ENCODE measurements at places on chromosomes 12 and 14.

DNA sequence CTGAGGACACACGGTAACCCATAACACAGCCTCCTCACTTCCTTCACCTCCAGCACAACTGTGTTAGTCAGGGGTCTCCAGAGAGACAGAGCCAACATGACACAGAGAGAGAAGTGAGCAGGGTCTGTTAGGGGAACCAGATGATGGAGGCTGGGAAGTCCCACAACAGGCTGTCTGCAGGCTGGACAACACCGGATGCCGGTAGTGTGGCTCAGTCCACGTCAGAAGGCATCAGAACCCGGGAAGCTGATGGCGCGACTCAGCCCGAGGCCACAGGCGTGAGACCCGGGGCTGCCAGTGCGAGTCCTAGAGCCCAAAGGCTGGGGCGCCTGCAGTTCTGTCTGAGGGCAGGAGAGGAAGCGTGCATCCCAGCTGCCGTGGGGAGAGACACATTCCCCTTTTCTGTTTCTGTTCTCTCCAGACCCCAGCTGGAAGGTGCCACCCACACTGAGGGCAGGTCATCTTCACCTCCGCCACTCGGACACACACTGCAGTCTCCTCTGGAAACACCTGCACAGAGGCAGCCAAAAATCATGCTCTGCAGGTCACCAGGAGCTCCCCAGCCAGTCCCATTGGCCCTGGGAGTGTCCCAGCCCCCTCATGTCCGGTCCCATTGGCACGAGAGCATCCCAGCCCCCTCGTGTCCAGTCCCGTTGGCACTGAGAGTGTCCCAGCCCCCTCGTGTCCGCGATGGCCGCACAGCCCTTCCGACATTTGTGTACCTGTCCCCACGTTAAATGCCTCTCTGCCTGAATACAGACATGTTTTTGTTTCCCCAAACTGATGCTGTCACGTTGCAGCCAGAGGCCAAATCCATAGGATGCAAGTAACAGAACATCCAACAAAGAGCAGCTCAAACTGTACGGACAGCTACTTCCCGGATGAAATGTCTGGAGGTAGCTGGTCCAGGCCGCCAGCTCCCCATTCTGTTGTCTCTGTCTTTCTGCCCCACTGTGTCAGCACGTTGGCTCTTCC lies 7.9 kb upstream of the FBRSL1 start:
- no peak for DNase-seq

- DNase-seq: no peak
Measured at GRCh38 chr12:120118321-120119061, 1.9 kb upstream of the RAB35 start.

GRCh38 chr14:67815573-67816225 lies 691 bp downstream of the ZFYVE26 start:
- peak; percentile 8 for DNase-seq

DNA sequence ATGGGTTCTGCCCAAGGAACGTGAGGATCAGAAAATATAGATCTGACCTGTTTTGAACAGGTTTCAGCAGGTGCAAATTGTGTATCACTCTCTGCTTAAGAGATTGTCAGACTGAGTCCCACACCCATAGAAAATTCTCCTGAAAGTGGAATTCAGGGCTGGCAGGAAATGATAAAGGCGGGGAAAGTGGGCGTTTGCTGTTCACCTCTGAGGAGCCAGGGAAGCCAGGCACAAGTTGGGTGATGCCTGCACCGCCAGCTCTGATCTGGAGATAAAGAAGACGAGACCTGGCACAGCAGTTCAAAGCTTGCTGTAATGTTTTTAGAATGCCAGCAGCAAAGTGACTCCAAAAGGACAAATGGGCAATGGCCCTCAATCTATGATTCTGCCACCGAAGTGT lies 356.5 kb upstream of the SOX5 start:
- DNase-seq: no peak

- DNase-seq: no peak
Measured at GRCh38 chr14:65007202-65007601, 20.5 kb downstream of the FNTB start.

DNA sequence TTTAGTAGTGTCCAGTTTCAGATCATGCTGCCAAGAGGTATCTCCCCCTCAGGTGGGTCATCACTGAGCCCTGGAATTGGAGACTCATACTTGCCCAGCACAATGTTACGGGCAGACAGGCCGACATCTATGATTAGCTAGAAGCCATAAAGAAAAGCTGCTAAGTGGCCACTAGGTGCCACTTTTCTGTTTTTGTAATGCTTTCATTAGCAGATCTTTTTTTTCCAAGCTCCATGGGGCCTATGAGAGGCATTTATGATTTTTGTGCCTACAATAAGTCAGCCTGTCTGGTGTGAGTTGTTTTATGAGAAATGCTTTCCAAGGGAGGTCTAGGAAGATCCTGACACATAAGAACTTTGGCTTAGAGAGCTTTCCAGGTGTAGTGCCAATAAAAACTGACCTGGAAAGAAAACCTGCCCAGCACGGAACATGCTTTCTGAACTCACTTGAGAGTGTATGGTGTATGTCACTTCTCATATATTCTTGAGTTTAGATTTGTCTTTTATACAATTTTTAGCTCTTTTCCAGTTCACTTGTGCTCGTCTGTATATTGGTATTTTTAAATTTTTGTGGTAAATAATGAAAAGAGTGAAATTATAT lies 21.8 kb upstream of the SMCO2 start:
- peak; percentile 36 for DNase-seq

GRCh38 chr14:67932708-67933246 lies 113.2 kb downstream of the RAD51B start:
- DNase-seq: no peak

DNA sequence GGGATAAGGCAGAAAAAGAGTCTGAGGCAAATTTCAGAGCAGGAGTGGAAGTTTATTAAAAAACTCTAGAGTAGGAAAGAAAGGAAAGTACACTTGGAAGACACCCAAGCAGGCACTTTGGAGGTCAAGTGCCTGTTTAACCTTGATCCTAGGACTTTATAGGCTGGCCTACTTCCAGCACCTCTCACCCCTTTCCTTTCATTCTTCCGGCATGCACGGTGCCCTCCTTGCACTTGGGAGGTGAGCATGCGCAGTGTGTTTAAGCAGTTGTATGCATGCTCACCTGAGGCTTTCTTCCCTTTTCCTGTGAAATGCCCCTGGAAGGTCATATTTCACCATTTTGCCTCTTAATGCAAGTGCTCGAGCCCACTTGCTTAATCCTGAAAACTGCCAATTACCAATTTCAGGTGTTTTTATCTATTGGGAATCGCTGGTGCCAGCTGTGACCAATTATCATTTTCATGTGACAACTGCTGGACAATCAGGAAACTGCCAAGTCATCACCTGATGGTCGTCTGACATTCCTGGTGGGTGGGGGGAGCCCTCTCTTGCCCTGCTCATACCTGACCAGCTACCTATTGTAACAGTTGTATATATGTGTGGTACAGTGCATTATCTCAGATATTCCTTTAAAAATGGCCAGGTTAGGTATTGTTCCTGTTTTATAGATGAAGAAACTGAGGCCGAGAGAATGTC lies 53.5 kb downstream of the SUDS3 start:
- DNase-seq: peak; percentile 89

- no peak for DNase-seq
Measured at GRCh38 chr14:72270147-72270727, 338.0 kb downstream of the RGS6 start.

- DNase-seq: no peak
Measured at GRCh38 chr12:52614381-52615207, 3.8 kb downstream of the KRT73 start.

DNA sequence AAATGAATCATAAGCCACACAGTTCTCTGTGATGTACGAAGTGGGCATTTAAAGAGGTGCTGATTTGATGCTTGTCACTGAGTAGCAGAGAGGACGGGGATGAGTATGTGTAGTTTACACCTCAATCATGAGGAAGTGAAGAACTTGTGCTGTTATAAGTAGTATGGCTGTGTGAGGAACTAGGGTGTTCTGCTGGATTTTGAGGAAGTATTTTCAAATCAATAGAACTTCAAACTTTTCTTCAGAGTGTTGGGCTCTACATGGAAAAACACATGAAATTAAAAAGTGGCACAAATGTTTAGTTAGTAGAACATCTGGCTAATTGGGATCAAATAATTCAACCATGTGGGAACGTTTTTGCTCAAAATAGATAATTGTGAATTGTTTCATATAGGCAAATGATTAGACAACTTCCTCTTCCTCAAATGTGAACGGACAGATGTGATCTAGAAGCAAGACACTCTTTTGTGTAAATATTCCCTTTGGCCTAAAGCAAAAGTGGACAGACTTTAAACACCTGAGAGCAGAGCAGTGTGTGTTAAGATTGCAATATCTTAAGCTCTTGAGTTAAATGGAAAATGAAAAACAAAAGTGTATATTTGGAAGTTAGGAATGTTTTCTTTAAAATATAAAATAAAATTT lies 168.5 kb downstream of the NAV3 start:
- no peak for DNase-seq

- no peak for DNase-seq
Measured at GRCh38 chr12:9793779-9794395, 33.2 kb upstream of the CD69 start.

DNA sequence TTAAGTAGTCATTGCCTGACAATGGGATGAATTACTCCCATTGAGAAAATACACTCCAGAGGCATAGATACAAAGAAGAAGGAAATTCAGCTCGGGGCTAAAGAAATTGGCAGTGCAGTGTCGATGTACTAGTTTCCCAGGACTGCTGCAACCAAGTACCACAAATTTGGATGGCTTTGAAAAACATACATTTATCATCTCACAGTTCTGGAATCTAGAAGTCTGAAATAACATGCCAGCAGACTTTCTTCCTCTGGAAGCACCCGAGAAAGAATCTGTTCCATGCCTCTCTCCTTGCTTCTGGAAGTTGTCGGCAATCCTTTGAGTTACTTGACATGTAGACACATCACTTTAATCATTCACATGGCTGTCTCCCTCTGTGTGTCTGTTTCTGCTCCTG lies 101.9 kb downstream of the TMTC3 start:
- no peak for DNase-seq

- no peak for DNase-seq
Measured at GRCh38 chr12:64696080-64696741, 63.0 kb downstream of the GNS start.

- peak; percentile 88 for DNase-seq
Measured at GRCh38 chr14:92649934-92650545, 98.4 kb downstream of the LGMN start.

DNA sequence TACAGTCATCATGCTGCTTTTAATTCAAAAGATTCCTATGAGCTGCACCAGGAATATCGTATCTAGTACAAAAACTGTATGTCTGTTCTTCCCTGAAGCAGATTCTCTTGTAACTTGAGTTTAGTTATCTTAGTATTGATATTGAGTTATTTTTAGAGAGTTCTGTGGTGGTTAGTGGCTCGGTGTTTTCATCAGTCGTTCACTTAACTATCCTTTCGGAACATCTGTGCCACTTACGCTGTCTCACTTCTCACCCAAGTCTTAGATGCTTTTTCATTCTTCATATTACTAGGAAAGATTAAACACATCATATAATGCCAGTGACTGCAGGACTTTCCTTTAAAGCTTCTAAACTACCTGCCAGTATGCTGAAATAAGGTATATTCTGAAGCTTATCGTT lies 251.0 kb downstream of the FBXL14 start:
- DNase-seq: no peak

GRCh38 chr12:81465876-81466275 lies 293.3 kb downstream of the PPFIA2 start:
- DNase-seq: no peak

GRCh38 chr14:75607044-75607443 lies 28.6 kb downstream of the FLVCR2 start:
- DNase-seq: no peak

DNA sequence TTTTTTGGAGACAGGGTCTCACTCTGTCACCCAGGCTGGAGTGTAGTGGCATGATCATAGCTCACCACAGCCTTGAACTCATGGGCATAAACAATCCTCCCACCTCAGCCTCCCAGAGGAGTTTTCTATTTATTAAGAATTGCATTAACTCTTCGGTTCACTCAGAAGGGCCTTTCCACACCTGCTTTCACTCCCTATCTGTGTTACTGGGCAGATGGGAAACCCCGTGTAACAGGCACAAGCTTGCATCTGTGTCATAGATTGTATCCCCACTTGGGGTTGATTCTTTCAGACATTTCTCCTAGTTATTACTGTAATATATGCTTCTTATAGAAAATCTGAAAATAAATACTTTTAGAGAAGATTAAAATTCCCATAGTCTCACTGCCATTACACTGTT lies 38.7 kb downstream of the STX2 start:
- no peak for DNase-seq

DNA sequence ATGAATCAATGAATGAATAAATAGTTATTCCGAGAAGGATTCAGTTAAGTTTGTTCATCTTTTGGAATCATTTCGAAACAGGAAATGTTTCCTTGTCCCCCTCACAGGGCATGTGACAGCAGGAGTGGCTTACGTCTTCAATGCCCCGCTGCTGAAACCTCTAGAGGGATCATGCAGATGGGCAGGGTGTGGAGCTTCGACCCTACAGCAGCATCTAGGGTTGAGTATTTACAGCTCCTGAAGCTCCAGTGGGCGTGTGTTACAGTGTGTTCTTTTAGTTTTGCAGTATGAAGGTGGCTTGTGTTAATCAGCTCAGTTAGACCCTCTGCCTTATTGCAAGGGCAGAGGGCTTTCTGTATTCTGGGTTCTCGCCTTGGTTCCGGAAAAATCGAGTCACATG lies 2.6 kb downstream of the NAV3 start:
- no peak for DNase-seq

DNA sequence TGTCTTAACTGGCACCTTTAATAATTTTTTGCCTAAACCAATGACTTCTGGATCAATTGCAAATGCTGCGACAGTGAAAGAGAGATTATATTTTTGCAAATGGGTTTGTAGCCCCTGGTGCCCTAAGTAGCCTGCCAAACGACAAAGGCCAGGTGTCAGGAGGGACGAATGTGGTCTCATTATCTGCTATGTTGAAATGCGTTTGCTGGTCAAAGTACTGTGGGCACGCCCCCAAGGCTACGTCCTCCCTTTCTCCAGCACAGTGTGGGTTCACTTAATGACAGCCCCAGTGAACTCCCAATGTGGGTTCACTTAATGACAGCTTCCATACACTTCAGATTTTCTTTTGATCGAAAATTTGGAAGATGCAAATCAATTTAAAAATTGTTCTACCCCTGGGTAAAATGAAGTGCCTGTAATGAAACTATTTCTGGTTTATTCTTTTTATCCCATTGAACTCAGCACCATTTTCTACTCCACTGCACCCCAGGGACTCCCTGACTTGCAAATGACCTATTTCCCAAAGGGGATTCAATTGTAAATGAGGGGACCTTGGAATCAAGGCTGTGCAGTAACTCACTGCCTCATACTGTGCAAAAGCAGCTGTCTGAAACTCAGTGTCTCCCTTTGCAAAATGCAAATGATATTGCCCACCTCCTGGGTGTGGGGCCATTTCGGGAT lies 1.4 kb downstream of the SERPINA11 start:
- no peak for DNase-seq

- DNase-seq: no peak
Measured at GRCh38 chr14:101257551-101257950, 303.7 kb upstream of the DIO3 start.
